ENCODE measurements at places on chromosomes 12 and 14. TPM values are rescaled to one million over a fixed set of nuclear protein-coding genes. Genes with fewer than 3 reads are reported as not detected.

Gene SOCS2
- total RNA-seq: 31.1 TPM

Gene EPYC
- total RNA-seq: not detected

Gene FGD6
- total RNA-seq: 11.2 TPM

Gene STRN3
- 38.7 TPM for total RNA-seq

Gene LAG3
- 1.1 TPM for total RNA-seq

Gene TESPA1
- not detected for total RNA-seq

Gene PMEL
- 1.4 TPM for total RNA-seq

Gene ZNF891
- 2.1 TPM for total RNA-seq

Gene CPM
- 1.0 TPM for total RNA-seq

Gene MYBPC1
- not detected for total RNA-seq

Gene CLEC2B
- not detected for total RNA-seq

Gene SERPINA10
- not detected for total RNA-seq

Gene ADSS1
- 3.7 TPM for total RNA-seq

Gene LTBR
- total RNA-seq: 17.0 TPM
